ENCODE measurements at places on chromosomes 2 and 18.

GRCh38 chr2:104321116-104321795 is 532.7 kb upstream of the POU3F3 start:
- no peak for DNase-seq

GRCh38 chr18:42196651-42197050 is 241.6 kb downstream of the PIK3C3 start:
- no peak for DNase-seq

DNA sequence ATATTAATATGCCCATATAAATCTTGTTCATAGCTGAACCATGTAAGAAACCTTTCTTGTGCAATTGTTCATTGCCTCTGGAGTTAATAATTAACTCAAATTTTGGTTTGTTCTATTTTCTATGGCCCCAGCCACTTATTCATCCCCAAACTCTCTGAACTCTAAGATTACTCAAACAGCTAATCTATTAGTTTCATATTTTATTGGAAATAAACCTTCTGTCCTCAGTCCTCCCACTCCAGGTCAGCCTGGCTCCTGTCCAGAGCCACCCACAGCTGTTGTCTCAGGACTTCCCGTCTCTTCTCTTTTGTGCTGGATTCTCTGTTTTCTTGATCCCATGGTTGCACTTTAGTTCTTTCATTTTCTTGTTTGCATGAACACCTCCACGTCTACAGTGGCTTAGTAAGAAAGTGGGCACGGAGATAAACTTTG is 4.4 kb upstream of the RNF103 start:
- DNase-seq = no peak

GRCh38 chr2:175728032-175728431 is 274.0 kb downstream of the LNPK start:
- no peak for DNase-seq

GRCh38 chr18:63844254-63844653 is 43.3 kb upstream of the SERPINB2 start:
- no peak for DNase-seq

DNA sequence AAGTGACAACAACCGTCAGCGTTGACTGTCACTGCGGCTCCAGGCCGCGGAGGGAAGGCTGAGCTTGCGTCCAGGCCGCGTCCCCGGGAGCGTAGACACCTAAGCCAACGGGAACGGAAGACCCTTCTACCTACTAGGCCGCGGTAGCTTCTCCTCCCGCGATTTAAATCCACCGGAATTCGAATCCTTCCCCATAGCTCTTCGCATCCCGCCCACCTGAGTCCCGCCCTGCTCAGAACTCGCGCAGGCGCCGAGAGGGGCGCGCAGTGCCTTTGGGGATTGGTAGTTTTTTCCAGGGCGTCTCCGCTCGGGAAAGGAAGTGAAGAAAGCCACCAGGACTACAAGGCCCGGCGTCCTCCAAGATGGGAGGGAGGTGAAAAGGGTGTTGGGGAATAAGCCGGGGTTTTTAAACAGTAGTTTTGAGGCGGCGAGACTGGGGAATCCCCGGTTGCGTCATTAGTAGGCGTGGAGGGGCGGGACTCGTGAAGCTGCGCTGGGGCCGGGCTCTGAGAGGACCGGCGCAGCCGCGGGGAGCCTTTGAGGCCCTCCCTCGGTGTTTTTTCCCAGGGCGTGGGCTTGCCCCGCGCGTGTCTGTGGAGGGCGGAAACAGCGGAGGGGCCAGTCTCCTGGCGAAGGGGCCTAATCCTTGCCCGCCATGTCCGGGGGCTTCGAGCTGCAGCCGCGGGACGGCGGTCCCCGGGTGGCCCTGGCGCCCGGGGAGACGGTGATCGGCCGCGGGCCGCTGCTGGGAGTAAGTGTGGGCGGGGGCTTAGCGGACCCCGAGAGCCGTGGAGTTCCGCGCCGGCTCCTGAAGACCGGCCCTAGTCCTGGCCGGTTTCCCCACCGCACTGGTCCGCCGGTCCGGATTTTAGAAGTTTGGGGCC is at the start of the genes APLF and FBXO48:
TSS of gene APLF (plus strand) at position 509 of the 884 bp plus-strand sequence. CDS start at position 656, 147 bp downstream.
TSS of gene FBXO48 (minus strand) at position 218 of the 884 bp plus-strand sequence. CDS start 2,149 bp downstream, outside the sequence.
- peak; percentile 73 for DNase-seq

GRCh38 chr2:43701111-43701510 is 24.9 kb upstream of the C1GALT1C1L start:
- DNase-seq = no peak

- DNase-seq = no peak
Measured at GRCh38 chr2:46047290-46047689, 249.9 kb upstream of the EPAS1 start.

- no peak for DNase-seq
Measured at GRCh38 chr2:226963528-226963927, 127.7 kb downstream of the RHBDD1 start.

GRCh38 chr2:232551250-232551638 is 755 bp downstream of the EIF4E2 start:
- DNase-seq = no peak

- DNase-seq = no peak
Measured at GRCh38 chr2:164625378-164625971, 4.2 kb upstream of the GRB14 start.

DNA sequence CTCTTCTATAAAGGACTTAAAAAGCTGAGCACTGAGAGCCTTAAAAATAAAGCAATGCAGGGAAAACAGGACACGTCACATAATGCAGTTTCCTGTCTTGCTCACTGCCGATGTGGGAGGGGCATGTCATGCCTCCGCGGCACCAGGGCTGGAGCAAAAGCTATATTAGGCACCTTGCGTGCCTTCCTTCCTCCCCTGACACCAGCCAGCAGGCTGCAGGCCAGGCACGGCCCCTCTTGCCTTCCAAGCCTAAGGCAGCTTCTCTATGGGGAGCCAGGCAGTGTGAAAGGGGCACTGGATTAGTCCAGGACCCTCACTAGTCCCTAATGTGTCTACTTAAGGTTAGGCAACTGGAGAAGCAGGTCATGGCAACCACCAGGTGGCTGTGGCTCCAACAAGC is 26.3 kb downstream of the MRPL35 start:
- DNase-seq = no peak

DNA sequence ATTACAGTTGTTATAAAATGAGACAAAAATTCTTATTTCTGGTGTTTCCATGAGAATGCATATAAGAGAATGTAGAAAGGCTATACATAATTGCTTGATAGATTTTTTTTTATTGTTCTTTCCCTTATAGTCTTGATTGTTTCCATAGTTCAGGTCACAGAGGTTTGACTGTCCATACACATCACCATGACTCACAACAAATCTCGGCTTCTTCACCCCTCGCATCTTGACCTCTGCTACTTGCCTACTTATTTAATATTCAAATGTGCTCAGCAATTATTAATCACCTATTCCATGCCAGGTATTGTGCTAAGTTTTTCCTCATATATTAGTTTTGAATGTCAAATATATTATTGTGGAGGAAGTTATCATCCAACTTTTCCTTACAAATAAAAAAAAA is 789.6 kb downstream of the RNF144A start:
- no peak for DNase-seq

GRCh38 chr18:8707556-8708300 is 2.4 kb downstream of the MTCL1 start:
- DNase-seq = no peak

DNA sequence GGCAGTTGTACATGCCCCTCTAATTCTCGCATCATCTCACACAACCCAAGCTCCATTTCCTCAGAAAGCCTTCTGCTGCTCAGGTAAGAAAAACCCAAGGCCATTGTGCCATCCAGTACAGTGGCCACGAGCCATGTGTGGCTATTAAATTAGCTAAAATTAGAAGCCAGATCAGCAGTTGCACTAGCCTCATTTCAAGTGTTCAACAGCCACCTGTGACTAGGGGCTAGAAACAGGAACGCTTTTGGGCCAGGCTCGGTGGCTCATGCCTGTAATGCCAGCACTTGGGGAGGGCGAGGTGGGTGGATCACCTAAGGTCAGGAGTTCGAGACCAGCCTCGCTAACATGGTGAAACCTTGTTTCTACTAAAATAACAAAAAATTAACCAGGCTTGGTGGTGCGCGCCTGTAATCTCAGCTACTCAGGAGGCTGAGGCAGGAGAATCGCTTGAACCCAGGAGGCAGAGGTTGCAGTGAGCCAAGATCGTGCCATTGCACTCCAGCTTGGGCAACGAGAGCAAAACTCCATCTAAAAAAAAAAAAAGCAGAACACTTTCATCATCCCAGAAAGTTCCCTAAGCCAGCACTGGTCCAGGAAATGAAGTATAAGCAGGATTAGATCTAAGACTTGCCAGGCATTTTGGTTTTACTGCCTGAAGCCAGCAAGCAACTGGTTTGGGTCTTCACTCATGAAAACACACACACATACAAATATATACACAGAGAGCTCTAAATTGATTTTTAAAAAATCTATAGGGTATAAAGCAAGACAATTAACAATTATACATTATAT is 35.7 kb downstream of the ATP8B1 start:
- DNase-seq = no peak

- no peak for DNase-seq
Measured at GRCh38 chr2:52821631-52822030, 946.0 kb upstream of the CHAC2 start.

DNA sequence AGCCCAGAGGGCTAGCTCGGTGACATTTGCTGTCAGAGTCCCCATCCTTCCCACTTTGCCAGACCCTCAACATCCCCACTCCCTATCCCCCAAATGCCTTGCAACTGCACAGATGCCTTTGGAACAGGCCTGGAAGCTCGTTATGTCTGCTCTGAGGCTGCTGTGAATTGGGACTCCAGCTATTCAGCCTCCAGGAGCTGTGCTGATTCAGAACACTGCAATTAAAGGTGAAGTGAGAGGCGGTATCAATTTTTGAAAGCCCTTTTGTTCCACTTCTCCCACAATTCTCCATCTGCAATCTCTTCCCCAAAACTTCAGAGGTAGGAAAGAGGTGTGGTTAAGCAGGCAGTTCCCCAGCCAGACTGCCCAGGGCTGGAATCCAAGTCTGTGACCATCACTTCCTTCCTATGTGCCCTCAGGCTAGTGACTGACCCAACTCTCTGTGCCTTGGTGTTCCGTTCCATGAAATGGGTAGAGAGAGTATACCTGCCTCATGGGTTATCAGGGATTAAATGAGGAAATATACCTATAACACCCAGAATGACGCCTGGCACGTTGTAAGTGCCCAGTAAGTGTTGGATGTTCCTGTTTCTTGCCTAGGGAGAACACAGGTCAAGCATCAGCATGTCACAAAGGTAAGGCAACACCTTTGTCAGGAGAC is 17.5 kb downstream of the NOSTRIN start:
- no peak for DNase-seq

GRCh38 chr2:80395251-80395650 is 90.7 kb upstream of the LRRTM1 start:
- no peak for DNase-seq

- DNase-seq = no peak
Measured at GRCh38 chr2:111715987-111716904, 167.7 kb downstream of the ANAPC1 start.

DNA sequence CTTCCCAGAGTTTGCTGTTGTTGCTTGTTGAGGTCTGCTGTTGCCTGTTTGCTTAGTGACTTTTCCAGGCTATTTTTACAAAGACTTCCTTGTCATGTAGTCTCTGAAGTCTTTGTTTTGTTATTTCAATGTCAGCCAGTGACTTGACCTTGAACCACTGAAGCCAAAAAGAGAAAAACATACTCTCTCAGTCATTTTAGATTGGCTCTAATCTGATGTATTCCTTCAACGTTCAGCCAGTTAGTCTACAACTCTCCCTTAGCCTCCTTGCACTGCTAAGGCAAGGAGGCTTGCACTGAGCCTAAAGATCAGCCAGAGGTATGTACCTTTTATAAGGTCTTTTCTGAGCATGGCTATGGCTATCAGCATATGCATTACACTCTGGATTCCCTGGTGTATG is 27.9 kb downstream of the KIAA1328 start:
- no peak for DNase-seq

GRCh38 chr18:63336366-63337099 is 17.0 kb upstream of the BCL2 start:
- no peak for DNase-seq

DNA sequence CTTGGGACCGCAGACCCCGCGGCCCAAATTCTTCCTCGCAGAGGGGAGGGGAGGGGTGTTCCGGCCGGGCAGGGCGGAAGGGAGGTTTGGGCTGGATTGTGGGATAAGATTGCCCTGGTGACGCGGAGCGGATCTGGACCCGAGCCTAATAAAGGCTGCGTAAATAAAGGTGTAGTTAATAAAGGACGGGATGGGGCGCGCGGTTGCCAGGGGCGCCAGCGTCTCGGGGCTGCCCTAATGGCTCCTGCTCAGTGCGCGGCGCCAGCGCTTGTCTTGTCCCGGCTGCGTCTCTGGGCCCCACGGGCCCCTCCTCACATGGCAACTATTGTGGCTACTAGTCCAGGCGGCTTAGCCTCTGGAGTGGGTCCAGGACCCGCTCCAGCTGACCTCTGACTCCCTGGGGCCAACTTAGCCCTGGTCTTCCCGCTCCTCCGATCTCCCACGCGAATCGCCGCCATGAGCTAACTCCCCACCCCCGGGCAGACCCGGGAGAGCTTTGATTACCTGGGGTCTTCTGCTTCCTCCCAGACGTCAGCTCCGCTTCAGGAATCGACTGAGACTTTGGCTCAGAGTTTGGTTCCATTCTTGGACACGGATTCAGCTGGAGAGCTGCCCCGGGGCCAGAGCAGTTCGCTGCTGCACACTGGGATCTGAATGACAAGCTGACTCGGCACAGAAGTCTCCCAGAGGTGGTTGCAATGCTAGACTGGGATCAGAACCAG is 36.5 kb downstream of the SLC25A52 start:
- DNase-seq = peak; percentile 8

DNA sequence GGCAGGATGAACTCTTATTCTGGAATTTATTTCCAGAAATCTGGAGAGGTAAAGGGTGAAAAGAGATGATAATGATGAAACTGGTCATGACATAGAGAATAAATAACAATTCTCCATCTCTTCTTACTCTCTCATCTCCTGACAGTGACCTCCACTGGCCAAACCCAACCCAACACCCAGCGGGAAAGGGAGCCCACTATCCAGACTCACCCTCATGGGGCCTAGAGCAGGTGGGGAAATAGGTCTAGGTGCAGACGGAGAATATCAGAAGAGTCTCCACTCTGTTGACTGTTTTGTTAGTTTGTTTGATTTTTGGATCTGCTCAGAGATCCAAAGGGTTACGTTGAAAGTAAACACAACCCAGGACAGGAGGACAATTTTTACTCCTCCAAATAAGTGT is 263.2 kb upstream of the PARD3B start:
- DNase-seq = no peak

DNA sequence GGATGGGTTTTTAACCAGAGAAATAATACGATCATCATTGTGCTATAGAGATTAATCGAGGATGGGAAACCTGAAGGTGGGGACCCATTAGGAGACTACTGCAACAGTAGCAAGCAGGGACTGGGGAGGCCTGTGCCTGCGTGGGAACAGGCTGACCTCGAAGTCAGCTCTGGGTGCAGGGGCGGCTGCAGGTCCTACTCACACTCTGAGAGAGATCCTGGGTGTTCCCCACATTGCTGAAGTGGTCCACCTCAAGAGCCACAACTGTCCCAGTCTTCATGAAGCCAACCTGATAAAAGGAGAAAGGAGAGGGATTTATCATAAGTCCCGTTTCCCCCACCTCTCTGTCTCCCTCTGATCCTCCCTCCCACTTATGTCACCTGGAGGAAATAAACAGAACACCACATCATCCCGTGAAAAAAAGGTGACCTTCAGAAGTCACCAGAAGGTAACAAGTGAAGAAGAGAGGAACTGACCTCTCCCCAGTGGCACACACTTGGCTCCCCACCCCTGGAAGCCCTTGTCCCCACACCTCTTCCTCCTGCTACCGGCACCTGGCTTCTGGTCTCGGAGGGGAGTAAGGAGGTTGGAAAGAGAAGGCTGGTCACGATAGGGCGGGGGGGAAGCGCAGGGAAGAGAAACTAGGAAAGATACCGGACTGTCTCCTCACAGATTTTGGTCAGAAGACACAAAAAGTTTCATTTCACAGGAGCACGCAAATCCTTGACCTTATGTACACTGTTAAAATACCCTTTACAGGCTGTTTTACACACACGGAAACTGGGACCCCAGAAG is 50.4 kb downstream of the XDH start:
- no peak for DNase-seq

- DNase-seq = peak; percentile 44
Measured at GRCh38 chr2:73112026-73112912, 479 bp downstream of the RAB11FIP5 start.
